ENCODE measurements at places on chromosomes 5 and 9.

DNA sequence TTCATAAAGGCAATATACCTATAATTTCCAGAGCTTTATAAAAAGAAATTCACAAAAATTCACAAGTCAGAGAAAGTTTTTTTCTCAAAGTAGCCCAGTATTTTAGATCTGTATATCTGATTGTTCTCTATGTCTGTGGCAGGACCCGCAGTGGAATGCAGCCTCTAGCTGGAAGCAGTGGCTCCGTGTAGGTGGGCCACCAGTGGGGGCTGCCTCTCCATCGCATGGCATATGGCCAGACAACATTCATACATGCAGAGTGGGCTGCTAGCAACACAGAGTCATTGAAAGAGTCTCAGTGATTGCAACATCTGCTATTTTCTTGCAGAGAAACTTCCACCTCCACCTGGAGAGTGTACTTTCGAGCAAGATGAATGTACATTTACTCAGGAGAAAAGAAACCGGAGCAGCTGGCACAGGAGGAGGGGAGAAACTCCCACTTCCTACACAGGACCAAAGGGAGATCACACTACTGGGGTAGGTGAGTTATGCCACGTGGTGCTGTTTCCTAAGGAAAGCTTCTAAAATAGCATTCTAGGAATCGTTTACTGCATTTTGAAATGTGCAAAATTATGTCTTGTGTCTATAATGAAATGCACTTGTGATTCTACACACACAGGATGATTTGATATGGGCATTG is 88.5 kb upstream of the SMC5 start:
- DNase-seq = no peak

DNA sequence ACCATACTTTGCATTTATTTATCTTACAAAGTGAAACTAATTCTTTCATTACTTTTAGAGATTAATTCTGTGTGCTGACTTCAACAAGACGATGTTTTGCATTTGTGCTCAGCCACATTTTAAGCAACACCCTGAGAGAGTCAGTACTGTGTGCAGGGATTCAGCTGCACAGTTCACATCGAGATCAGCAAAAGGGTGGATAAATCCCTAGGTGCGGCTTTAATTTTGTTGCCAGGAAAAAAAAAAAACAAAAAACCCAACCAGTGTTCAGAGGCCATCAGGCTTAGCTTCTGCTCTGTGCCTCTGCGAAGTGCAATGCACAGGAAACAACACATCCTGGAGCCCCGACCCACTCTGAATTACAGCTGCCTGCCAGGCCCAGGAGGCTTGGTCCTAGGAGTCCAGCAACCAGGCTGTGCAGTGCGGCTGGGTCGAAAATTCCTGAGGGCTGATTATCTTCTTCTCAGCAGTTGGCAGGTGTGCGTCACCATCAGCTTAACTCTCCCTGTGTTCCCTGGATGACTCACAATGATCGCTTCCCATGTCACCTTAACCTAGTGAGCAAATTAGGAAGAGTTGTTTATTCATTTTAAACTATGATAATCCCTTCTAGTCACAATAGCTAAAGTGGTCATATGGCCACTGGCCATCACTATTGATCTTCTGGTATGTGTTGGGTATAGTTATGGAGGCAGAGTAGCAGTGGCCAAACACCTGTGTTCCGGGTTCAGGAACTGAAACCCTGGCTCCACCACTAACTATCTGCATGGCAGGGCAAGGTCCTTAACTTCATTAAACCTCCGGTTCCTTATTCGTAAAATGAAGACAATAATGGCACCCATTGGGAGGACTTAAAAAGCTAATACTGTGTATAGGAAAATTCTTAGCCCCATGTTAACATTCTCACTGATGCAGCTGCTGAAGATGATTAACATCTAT is 31.2 kb upstream of the NDUFB6 start:
- no peak for DNase-seq

DNA sequence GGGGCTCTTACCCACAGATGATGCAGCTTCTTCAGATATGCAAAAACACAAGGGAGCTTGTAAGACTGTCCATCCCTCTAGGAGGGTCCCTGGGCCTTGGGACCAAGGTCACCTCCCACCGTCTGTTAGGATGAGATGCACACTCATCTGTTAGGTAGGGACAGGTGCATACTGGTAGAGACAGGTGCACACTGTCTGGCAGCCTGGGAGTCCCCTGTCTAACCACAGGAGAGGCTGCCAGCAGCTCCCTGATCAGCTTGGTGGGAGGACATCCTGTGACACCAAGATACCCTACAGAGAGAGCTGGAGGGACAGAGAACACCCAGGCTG is 13.2 kb downstream of the TSPAN17 start:
- DNase-seq = no peak

GRCh38 chr5:81786496-81786895 is 35.6 kb upstream of the SSBP2 start:
- DNase-seq = no peak

- DNase-seq = no peak
These were observed 7.3 kb upstream of the SLC25A48 start for GRCh38 chr5:135826994-135827671.

GRCh38 chr5:13910201-13910600 is 34.3 kb downstream of the DNAH5 start:
- no peak for DNase-seq
